ENCODE measurements at places on chromosomes 2 and 18.
A peak's percentile ranks its signal among the peaks of the same experiment; 100 is the strongest.

DNA sequence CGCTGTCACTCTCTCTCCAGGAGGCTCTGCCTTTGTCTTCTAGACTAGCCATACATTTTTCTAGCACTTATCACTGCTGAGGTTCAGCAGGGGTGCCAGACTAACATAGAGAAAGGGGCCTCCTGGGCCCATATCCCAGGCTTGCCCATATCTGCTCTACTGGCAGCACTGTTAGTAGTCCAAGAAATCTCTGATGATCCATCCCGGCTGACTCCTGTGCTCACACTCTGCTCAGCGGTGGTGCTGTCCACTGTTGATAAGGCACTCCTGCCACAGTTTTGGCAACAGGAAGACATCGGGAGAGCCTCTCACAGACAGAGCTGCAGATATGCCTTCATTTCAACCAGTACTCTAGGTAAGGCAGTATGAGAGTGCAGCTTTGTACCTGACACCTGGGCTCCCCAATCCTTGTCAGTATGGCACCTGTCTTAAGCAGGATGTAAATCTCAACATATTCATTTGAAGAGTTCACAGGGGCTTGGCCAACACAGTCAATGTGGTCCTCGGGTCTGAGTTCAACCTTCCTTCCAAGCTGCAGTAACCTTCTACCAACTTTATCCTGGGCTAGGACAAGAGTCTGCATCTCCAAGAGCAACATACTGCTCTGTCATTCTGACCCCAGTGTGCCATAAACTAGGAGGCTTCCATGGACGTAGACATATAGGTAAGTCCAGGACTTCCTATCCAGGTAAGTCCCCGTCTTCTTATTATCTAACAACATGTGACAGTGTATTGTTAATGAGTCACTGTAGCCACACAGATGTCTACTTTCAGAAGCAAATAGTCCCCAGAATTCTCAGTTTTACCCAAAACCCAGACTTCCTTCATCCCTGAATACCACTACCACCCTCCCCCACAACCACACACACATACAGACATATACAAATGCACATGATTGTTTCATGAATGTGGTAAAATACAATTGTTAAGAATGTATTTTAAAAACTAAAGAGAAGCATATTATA lies 16.2 kb downstream of the KLF7 start:
- DNase-seq: no peak

GRCh38 chr2:230758566-230759480 lies 46.2 kb downstream of the CAB39 start:
- no peak for DNase-seq

DNA sequence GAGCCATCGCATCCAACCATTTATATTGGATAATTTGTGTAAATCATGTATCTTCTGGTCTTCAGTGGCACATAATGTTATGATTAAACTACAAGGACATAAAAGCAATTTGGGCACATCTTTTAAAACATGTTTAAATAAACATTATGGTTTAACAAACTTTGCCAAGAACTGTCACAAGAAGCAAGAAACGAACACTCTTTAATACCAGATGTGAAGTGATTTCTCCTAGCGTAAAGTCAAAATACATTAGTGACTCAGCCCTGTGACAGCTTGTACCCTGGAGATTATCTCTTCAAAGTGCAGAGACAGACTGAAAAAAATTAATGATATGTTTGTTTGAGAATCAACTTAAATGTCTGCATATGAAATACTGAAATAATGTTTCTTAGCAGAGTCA lies 39.9 kb downstream of the DSEL start:
- no peak for DNase-seq

DNA sequence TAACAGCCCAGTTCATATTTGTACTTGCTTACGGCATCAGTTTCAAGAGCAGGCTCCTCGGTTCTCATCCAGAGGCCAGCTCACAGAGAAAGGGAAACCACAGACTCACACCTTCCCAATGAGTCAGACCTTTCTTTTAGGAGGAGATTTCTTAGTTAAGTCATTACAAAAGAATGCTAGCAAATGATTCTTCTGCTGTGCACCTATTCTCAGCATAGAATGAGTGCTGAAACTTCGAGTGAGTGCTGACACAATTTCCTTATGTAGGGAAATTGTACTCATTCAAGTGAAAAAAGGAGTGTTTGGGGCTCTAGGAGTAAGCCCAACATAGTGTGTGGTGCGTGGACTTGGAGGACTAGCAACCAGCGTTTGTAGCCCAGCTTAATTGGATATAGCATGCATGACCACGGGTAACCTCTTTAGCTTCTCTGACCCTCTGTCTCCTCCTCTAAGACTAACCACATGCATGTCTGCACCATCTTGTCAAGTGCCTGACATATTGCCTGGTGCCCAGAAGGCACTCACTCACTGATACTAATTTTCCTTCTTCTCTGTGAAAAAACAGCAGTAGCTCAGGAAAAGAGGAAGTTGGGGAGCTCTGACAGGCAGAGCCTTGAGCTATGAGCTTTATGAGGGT lies 87.0 kb downstream of the ALPK2 start:
- DNase-seq: no peak

DNA sequence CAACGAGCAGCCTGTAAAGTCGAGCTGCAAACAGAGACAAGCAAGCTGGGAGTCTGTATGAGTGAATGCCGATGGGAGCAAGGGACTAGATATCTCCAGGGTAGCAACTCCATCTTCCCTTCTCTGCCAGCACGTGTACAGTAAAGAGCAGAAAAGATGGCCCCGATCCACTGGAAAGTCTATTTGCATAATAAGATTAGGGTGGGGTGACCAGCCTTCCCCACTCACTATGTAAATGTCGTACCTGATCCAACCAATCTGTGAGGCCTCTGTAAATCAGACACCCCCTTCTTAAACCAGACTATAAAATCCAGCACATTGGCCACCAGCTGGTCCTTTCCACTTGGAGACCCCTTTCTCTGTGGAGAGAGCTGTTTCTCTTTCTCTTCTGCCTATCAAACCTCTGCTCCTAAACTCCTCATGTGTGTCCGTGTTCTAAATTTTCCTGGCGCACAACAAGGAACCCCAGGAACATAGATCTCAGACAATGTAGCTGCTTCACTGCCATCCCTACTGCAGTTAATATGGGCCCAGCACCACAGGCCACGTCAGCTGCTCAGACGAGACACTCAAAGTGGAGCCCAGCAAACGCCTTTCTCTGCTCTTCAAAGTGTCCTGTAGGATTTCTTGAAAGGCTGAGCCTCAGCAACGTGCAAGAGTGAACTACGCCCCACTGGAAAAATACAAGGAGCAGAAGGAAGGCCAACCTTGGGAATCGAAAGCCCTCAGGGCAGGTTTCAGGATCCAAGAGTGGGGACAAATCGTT lies 26.1 kb downstream of the DIPK1C start:
- peak; percentile 25 for DNase-seq

DNA sequence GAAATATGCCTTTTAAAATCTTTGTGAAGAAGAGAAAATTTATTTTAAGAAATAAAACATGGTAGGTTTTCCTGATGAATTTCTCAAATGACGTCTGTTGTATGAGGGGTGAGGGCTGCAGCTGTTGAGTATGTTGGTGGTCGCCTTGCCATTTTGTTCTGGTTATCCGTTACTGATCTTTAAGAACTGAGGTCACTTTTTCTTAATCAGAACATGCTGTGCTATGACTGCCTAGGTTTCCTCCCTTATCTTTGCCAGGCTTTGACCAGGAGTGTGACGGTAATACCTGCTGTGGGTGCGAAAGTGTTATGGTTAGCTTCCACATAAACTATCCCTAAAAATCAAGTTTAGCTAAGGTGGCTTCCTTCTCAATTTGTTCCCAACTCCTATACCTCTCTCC lies 176.9 kb downstream of the DIS3L2 start:
- DNase-seq: no peak

- DNase-seq: no peak
These were observed 144.6 kb upstream of the EPHA4 start for GRCh38 chr2:221716426-221717303.

- peak; percentile 46 for DNase-seq
These were observed 27.9 kb upstream of the EPB41L3 start for GRCh38 chr18:5571666-5572065.

- DNase-seq: no peak
These were observed 37.6 kb upstream of the SPAG16 start for GRCh38 chr2:213246497-213247281.

- DNase-seq: peak; percentile 83
These were observed 7.2 kb downstream of the POMC start for GRCh38 chr2:25161055-25161781.

DNA sequence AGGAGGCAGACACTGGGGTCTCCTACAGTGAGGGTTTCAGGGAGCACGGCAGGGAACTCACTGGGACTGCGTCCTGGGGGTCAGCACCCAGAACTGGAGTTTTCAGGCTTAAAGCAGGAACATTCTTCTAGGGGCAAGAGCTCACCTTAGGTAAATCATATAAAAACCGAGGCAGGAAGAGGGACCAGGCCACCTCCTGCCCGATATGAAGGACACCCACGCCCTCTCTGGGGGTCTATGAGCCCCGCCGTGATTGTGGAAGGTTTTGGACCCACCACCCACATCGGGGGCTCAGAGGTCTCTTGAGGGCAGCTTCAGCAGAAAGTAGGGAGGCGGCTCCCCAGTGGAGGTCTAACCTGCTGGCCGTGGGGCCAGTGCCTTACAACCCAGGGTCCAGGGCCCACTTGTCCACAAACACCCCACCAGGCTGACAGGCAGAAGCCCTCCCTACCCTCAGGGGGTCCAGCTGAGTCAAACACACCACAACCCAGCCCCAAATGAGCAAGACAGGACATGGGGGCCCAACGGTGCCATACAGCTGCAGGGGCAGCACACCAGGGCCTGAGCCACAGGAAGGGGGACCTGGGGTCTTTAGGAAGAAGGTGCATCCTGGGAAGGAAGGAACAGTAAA lies 25.3 kb downstream of the CROCC2 start:
- peak; percentile 11 for DNase-seq

DNA sequence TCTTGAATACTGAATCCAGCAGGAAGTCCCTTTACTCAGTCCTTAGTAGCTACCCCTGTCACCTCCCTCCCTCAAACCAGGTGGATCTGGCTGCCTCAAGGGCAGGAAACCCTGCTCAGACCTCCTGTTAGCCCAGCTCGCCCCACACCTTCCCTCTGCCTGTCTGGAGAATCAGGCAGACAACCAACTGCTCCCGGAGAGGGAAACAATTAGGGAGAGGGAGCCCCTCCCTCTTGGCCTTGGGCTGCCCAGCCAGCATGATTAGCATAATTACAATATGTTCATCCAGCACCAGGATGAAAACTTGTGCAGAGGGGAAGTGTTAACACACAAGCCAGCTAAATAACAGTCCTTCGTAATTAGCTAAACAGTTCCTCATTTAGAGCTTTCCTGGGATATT lies 185.5 kb downstream of the C1D start:
- no peak for DNase-seq

DNA sequence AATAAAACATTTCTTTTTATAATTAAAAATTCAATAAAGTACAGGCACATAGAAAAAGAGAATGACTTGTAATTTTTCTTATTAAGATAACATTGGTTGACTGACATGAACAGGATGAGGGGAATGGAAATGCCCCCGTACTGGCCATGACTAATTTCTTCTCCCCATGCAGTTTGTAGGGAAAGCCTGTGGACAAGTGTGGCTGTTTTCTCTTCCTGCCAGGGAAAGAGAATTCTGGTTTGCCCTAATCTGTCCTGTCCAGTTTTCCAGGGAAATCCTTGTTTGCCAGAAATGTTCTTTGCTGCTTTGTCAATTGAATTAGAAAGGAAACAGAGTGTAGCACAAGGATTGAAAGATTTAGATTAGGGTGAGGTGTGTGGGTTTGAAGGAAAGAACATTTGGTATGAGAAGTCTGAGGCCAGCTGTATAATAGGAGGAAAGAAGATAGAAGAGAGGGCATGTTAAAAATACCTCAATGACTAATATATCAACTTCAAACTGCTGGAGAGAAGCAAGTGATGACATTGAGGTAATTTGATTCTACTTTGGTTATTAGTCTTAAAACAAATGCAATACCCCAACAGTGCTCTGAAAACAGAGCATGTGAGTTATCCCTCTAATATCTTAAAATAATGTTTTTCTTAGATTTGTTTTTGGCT lies 593.9 kb upstream of the ZNF804A start:
- no peak for DNase-seq

GRCh38 chr2:190197143-190197720 lies 122.4 kb downstream of the HIBCH start:
- no peak for DNase-seq

DNA sequence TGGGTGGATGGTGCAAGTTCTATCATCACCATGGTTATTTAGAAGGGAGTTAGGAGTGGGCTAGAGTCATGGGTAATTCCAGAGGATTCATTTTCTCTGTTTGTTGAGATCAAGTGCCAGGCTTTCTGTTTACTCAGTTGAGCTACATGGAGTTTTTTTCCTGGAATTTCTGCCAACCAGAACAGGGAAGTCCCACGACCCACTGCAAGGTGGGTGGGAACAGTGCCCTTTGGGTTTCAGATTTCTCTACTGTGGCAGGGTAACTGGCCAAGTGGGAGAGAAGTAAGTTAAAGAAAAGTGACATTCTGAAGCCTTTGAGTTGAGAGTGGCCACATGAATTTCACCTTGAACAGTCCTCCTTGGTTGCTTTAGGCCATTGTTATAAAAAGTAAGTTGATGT lies 138.9 kb downstream of the SLC39A10 start:
- DNase-seq: no peak

- DNase-seq: no peak
These were observed 59.4 kb downstream of the KCNG2 start for GRCh38 chr18:79857082-79857671.

DNA sequence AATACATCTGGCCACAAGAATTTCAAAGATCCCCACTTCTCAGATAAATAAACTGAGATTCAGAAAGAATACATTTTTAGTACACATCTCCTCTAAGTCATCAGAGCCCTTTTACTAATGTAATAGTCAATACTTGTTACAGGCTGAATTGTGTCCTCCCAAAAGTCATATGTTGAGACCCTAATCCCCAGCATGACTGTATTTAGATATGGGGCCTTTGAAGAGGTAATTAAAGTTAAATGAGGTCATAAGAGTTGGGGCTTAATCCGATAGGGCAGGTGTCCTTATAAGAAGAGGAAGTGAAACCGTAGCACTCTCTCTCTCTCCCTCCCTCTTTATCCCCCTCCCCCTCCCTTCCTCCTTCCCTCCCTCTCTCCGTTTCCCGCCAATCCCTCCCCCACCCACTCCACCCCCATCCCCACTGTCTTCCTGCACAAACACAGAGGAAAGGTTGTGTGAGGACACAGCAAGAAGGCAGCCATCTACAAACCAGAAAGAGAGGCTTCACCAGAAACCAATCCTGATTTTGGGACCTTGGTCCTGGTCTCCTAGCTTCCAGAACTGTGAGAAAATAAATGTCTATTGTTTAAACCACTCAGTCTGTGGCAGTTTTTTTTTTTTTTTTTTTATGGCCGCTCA lies 66.6 kb upstream of the ZNF397 start:
- no peak for DNase-seq

- DNase-seq: no peak
These were observed 111.1 kb downstream of the MTX2 start for GRCh38 chr2:176380341-176380740.

DNA sequence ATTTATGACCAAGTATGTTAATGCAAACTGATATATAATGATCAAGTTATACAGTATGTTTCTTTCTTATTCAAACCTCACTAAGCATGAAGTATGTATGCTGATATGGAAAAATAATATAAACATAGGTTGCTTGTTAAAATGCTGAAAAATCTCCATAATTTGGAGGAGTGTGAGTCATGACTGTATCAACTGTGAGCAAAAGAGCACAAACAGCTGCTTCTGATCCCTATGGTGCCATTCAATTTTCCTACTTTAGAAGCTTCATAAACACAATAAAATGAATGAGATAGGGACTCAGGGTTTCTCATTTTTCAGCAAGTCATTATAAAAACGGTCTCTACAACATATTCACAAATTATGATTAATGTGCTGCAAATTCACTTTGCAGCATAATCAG lies 129.9 kb upstream of the TFPI start:
- DNase-seq: no peak

All from right forelimb (tissue), 1 donor.